Mesothelial cell of epicardium (in vitro differentiated cells): ENCODE measurements at places on chromosomes 5 and 9.

GRCh38 chr5:1538276-1538675 lies 14.5 kb upstream of the LPCAT1 start:
- no peak for DNase-seq

- no peak for DNase-seq
Observed at GRCh38 chr9:127644146-127644827, 32.2 kb downstream of the STXBP1 start.

- DNase-seq, result no peak
Observed at GRCh38 chr5:67360047-67360446, 163.4 kb upstream of the CD180 start.

- DNase-seq, result no peak
Observed at GRCh38 chr5:175223291-175223690, 220.7 kb downstream of the DRD1 start.

DNA sequence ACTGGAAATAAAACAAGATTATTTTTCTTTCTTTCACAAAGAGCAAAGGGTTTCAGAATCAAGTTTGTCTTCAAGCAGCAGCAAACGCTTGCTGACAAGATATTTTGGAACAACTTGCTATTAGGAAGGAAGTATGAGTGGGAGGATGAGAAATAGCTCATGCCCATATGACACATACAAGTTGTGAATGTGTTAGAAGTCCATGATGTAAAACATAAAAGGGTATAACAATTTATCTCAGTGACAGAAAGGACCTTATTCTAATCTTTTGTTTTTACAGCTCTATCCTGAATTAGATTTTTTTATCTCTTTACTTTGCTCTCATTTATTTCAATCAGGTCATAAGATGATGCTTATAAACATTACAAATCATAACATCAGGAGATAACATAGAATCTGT lies 516.6 kb upstream of the MEF2C start:
- DNase-seq, result no peak

DNA sequence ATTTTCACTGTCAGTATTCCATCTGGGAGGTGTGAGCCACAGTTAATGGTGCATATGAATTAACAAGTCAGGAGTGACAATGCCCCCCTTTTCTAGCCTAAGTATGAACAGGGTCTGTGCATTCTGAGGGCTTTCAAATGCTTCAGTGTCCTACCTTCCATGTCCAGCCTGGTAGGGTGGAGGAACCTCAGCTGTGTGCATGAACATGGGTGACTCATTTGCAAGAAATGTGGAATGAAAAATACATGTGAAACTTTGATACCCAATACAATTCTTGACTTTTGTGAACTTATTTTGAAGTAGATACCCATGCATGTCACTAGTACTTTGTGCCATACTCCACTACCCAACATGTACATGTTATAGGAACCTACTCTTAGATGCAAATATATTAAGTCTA lies 375.8 kb downstream of the SEMA5A start:
- DNase-seq, result no peak

- no peak for DNase-seq
Observed at GRCh38 chr9:96585426-96585825, 34.2 kb downstream of the CDC14B start.

- DNase-seq, result no peak
Observed at GRCh38 chr9:27765266-27766072, 192.2 kb upstream of the C9orf72 start.

GRCh38 chr5:118775790-118776499 lies 212.4 kb downstream of the DTWD2 start:
- DNase-seq, result no peak

- no peak for DNase-seq
Observed at GRCh38 chr9:33166231-33167083, 679 bp downstream of the B4GALT1 start.

DNA sequence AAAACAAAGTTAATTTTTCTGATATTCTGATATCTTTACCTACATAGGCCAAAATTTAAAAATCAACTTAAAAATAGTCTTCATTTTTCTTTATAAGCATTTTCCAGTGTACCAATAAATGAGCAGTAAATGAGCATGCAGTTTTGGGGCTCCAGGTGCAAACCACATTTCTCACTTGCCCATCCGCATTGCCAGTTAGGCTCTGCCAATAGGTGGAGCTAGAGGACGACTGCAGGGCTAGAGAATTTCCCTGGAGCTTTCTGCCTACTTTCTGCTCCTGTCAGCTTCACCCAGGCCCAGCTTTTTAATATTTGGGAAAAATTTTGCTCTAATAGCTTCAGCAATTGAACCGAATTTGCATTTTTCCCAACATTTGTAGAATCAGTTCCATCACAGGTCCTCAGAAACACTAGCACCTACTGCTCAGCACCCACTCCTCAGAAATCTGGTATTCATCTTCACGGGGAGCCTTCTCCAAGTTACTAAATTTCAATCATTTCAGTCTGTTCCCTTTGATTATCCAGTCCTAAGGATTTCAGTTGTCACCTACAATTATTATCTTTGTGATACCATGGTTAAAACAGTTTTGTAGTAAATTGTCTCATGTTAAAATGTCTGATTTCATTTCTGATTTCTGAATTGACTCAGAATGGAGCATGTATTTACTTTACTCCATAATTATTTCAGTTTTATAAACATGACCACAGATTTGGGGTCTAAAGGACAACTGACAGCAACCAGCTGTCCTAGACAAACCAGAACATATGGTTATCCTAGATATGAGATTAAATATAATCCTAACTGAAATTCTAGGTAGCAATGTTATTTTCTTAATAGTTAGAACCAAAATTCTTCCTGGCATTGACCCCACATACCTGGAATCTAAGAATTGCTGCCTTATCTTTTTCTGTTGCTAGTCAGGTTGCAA lies 104.6 kb upstream of the FAM174A start:
- no peak for DNase-seq

GRCh38 chr5:108216890-108217289 lies 165.0 kb downstream of the FBXL17 start:
- no peak for DNase-seq

DNA sequence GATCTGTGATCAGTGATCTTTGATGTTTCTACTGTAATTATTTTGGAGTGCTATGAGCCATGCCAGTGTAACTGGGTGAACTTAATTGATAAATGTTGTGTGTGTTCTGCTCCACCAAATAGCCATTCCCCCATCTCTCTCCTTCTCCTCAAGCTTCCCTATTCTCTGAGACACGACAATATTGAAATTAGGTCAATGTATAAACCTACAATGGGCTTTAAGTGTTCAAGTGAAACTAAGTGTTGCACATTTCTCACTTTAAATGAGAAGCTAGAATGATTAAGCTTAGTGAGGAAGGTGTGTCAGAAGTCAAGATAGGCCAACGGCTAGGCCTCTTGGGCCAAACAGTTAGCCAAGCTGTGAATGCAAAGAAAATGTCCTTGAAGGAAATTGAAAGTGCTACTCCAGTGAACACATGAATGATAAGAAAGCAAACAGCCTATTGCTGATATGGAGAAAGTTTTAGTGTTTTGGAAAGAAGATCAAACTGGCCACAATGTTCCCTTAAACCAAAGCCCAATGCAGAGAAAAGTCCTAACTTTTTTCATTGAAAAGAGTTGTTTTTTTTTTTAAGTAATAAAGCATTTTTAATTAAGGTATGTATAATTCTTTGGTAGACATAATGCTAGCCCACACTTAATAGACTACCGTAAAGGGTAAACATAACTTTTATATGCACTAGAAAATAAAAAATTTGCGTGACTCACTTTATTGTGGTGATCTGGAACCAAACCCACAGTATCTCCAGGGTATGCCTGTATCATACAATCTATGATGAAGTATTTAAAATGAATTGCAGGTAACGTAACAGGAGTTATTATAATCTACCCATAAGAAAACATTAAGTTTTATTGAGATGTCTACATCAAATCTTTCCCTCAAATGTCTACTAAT lies 42.5 kb upstream of the ALDH1A1 start:
- no peak for DNase-seq

- DNase-seq, result no peak
Observed at GRCh38 chr5:133806847-133807246, 161.6 kb downstream of the C5orf15 start.

DNA sequence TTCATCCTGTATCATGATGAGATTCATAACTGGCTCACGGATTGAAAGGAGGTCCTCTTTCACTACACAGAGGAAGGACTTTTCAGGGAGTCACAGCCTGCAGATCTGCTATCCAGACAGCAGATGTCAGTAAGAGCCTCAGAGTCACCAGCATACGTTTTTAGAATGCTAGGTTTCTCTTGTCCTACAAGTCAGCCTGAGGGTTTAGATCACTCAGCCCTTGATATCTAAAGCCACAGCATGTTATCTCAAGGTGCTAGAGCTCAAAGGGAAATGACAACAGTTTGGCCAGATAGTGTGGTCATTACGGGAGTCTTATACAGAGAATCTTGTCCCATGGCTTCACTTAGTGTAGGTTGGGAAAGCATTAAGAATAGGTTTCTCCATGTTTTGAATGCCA lies 30.9 kb upstream of the SLC46A2 start:
- no peak for DNase-seq

- no peak for DNase-seq
Observed at GRCh38 chr5:54520940-54521339, 3.4 kb downstream of the SNX18 start.

DNA sequence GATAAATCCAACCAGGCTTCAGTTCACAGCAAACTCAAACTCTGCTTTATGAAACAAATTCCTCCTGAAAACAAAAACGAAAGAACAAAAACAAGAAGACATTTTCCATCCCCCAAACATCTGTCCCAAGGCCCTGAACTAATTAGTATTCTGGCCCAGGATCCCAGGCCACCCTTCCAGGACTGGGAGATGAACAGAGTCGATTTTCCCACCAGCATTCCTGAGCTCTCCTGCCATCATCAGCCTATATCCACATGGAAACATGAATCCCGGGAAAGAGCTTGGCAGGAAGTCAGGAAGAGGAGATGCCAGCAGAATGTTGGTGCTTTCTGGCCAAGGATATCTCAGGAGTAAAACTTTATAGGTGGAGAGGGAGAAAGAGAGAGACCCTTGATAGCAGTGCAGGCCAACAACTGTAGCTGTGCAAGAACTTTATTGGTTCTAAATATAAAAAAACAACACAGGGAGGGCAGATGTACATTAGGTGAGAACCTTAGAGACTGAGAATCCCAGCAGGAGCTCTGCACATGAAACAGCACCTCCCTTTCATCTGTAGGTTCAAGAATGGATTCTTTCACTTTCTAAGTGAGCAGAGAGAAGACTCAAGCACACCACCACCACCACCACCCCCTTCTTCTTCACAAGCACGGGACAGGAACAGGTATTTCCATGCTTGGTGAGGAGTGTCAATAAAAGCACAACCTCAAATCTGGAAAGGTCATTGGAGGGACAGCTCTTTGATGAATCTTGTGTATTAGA lies 190.7 kb upstream of the TAS2R1 start:
- no peak for DNase-seq

- DNase-seq, result no peak
Observed at GRCh38 chr5:204966-205670, 12.8 kb downstream of the CCDC127 start.

DNA sequence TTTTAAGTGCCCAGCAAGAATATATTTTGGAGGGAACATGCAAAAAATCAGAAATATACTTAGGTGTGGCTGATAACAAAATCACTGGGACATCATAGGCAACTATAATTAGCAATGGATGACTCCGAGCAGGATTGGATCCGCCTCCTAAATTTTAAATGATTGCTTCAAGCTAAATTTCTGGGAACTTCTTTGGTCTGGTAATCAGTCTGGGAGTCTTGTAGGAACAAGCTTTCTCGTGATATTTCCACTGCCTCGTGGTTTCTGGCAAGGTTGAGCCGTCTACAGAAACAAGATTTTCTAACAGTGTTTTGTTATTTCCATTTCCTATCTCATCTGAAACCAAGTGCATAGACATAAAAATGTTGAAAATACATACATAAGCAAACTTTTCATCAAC lies 232.6 kb downstream of the BNC2 start:
- DNase-seq, result no peak

- no peak for DNase-seq
Observed at GRCh38 chr9:137482094-137482781, 23.1 kb upstream of the NSMF start.

GRCh38 chr5:103408408-103408807 lies 149.8 kb downstream of the MACIR start:
- no peak for DNase-seq

DNA sequence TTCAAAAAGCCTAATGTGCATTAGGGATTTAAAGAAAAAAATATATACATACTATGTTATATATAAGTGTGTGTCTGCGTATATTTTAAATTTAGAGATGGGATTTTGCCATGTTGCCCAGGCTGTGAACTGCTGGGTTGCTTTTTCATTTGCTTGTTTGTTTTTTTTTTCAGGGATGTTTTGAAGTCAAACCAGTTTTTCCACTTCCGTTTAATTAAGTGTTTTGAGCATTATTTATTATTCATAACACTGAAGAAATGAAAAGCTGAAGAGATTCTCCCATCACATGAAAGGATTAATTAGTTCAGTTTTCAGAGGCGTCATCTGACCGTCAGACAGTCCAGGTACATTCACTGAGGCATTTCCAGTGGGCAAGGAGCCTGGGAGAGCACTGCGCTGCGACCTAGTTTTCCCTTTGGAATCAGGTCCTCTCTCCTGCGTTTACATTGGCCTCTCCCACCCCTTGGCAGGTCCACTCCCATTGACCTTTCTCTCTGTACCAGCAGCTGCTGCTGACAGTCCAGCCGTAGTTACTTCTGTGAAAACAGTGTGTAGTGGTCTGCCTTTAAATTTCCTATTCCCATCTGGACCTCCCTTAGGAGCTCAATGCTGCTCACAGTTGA lies 26.0 kb downstream of the ARRDC3 start:
- no peak for DNase-seq

GRCh38 chr9:100352201-100352726 lies 478 bp downstream of the TEX10 start:
- no peak for DNase-seq

- DNase-seq, result no peak
Observed at GRCh38 chr5:72378639-72379289, 58.6 kb downstream of the PTCD2 start.

DNA sequence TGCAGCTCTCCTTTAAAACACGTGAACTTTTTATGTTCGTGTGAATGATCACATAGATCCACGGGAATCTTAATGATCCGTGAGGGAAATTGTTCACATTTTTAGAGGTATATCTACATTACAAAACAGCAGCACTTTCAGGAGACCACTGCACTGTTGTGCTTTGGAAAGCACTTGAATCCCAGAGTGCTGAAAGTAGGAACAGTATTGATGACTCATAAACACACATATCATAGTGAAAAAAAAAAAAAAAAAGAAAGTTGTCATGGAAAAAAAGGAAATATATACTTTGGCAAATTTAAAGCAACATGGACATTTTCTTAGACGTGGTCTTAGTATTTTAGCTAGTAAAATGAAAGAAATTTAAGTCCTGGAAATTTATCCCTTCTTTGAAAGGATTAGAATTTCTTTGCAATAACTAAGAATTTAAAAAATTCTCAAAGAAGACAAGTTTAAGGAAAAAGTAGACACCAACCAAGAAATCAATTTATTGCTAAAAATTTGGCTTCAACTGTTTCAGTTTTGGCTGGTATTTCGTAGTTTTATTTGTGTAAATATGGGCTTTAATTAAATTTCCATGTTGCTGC lies 55.4 kb downstream of the ADGRV1 start:
- DNase-seq, result no peak
